H4 (cell line): ENCODE measurements at places on chromosomes 2 and 18. TPM values are rescaled to one million over a fixed set of nuclear protein-coding genes. Genes with fewer than 3 reads are reported as not detected.

HOXD12 gene
- not detected in 2 replicates for total RNA-seq

ASB18 gene
- not detected in 2 replicates for total RNA-seq

CIB4 gene
- total RNA-seq: not detected in 2 replicates

GALNT14 gene
- 12.2 and 12.9 TPM in 2 replicates for total RNA-seq

GRCh38 chr18:57427429-57428201 lies 7.6 kb upstream of the ONECUT2 start:
- DNase-seq: no peak

DNA sequence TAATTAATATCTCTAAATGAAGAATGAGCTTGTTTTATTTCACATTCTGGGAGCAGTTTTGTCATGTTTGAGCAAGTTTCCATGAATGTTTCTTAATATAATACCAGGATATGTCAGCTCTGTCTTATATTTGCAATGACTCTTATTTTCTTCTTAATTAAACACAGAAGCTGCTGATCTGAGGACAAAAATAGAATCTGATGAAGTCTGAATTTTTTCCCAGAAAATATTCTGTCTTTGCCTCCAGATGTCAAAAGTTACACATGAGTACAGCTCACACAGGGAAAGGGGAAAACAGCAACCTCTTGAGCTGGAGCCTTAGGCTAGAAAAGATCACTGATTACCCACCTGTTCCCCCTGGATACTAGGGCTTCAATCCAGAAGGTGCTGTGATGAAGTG lies 606.6 kb upstream of the SYT4 start:
- no peak for DNase-seq

DNA sequence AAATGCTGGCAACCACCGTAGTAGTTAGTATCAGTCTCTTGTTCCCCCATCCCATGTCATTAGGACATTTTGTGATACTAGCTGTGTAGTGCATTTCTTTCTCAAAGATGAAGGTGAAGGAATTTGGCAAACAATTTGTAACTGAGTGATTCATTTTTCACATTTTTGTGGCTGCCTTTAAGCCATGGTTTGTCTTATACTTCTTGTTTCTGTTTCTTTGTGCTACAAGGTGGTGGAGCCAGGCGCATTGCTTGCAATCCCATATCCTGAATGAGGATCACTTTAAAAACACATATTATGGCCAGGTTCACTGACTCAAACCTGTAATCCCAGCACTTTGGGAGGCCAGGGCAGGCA lies 40.6 kb downstream of the GPD2 start:
- DNase-seq: peak; percentile 53

- peak; percentile 79 for DNase-seq
Measured at GRCh38 chr2:9251154-9252001, 44.8 kb downstream of the ASAP2 start.

GRCh38 chr2:222291485-222291841 lies 7.3 kb downstream of the PAX3 start:
- DNase-seq: no peak

GRCh38 chr2:13550285-13551231 lies 833.8 kb downstream of the TRIB2 start:
- DNase-seq: peak; percentile 18

GRCh38 chr2:17583166-17583565 lies 42.7 kb downstream of the VSNL1 start:
- DNase-seq: no peak

GRCh38 chr2:58497168-58497567 lies 256.0 kb upstream of the FANCL start:
- DNase-seq: no peak

DNA sequence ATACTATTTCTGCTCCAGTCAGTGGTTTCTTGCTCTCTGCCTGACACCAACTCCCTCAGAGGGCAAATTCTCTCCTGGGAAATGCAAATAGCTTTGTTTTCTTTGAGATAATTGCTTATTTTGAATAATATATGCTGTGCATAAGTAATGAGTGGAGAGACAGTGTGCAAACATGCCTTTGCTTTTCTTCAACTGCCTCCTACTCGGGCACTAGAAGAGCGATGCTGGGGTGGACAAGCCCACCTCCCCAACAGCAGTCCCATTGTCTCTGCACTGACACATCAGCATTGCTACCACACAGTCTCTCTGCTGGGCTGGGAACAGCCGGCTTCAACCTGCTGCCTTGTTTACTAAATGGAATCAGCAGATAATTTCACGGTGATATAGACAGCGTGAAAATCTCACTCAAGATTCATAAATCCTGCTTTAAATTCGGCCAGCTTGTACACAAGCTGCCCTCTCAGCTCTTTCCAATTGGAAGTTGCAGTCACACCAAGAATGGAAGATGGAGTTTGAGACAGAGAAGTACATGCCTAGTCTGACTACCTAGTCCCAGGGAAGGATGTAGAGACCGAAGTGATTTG lies 694.5 kb downstream of the TDRD15 start:
- no peak for DNase-seq

- no peak for DNase-seq
Measured at GRCh38 chr18:3150274-3150673, 69.5 kb downstream of the MYOM1 start.
